ENCODE measurements at places on chromosomes 11 and 22.
A peak's percentile ranks its signal among the peaks of the same experiment; 100 is the strongest.

GRCh38 chr22:42343121-42343454 lies 72.6 kb upstream of the TCF20 start:
- DNase-seq = peak; percentile 30

DNA sequence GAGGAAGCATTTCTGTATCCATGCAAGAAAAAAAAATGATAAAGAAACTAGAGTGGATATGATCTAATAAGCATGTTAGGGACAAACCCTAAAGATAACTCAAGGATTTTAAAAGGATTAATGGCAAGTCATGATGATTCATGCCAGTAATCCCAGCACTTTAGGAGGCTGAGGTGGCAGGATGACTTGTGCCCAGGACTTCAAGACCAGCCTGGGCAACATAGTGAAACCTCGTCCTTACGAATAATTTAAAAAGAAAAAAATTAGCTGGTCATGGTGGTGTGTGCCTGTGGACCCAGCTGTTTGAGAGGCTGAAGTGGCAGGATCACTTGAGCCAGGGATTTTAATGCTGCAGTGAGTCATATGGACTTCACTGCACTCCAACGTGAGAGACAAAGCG lies 145.5 kb upstream of the BLID start:
- no peak for DNase-seq

DNA sequence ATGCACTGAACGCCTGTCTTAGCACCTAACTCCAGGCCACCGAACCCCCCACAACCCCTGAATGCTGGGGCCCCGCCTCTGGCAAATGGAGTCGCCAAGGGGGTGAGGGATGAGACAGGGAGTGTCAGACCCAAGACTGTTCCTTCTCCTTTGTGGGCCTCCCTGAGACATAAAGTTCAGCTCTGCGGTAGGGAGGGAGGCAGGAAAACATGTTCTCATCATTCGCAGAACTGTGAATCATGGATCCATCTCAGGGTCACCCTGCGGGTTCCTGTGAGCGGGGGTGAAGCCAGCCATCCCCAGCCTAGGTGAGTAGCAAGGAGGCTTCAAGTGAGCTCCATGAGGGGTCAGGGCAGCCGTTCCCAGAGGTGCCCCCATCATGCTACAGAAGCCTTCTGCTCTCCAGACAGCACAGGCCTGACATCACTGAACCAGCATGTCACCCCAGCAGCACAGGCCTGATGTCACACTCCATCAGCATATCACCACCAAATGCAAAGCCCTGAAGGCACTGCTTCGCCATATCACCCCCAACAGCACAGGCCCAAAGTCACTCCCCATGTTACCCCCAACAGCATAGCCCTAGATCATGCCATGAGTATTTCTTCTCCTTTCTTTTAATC lies 27.2 kb downstream of the TMPRSS6 start:
- peak; percentile 79 for DNase-seq

DNA sequence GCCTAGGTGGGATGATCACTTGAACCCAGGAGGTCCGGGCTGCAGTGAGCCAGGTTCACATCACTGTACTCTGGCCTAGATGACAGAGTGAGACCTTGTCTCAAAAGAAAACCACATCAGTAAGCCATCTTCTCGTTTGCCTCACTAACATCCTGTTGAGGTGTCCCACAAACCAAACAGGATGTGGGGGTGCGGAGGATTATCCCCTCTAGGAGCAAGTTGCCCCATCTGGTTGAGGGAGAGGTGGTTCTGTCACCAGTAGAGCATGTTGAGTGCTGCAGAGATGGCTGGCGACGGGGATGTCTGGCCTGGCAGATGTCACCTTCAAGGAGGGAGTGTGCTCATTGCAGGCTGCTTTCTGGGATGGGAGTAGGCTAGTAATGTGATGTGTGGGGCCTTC lies 72.4 kb downstream of the ZNRF3 start:
- DNase-seq = peak; percentile 92

DNA sequence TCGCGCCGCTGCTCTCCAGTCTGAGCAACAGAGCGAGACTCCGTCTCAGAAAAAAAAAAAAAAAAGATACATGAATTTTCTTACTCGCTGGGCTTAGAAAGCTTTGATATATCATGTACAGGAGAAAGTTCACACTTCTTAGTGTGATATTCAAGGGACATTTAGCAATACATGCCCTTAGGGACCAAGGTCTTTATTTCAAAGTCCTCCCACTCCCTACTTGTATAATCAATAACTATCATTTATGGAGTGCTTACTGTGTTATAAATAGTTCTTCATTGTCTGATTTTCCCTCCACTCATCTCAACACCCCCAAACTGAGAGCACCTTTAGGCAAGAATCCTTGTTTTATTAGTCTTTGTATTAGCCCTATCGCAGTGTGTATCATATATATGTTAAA lies 103.3 kb downstream of the UVRAG start:
- DNase-seq = no peak

- DNase-seq = no peak
These were observed 244.5 kb upstream of the MPPED2 start for GRCh38 chr11:30830681-30831080.

DNA sequence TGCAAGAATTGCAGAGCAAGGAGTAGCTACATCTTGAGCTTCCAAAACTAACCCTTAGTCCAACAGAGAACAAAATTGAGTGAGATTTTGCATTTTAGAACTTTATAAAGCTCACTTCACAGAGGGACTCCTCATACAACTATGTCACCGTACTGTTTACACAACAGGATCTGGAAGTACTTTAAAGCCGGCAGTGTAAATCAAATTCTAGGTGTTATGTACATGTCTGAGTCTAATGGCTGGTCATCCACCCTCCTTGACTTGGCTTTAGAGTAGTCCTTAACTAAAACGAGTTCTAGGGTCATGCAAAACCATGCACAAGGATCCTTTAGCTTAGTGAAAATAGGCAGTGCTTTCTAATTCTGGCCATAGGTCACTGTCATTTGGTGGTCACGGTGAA lies 23.5 kb downstream of the IRAG1 start:
- DNase-seq = no peak

- DNase-seq = no peak
These were observed 7.2 kb downstream of the FLI1 start for GRCh38 chr11:128701086-128701485.

GRCh38 chr11:69862797-69863543 lies 43.8 kb upstream of the FGF3 start:
- DNase-seq = no peak

GRCh38 chr11:95702526-95702925 lies 87.1 kb downstream of the FAM76B start:
- no peak for DNase-seq

DNA sequence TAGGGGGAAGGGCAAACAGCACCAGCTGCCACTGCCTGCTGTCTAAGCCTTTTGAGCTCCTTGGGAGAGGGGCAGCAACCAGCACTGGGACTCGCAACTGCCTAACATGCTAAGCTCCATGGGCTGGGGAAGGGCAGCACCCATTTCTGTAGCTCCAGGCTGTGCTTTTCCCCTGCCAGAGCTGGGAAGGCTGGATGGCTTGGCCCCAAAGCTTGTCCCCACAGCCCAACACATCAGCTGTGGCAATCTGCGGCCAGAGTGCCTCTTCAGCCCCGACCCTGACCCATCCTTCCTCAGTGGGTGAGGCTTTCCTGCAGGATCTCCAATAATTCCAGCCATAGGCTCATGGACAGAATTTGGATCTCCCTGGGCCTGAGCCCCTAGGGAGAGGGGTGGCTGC lies 551.3 kb downstream of the TMEM135 start:
- no peak for DNase-seq

GRCh38 chr11:91972665-91973266 lies 251.9 kb upstream of the FAT3 start:
- DNase-seq = no peak

DNA sequence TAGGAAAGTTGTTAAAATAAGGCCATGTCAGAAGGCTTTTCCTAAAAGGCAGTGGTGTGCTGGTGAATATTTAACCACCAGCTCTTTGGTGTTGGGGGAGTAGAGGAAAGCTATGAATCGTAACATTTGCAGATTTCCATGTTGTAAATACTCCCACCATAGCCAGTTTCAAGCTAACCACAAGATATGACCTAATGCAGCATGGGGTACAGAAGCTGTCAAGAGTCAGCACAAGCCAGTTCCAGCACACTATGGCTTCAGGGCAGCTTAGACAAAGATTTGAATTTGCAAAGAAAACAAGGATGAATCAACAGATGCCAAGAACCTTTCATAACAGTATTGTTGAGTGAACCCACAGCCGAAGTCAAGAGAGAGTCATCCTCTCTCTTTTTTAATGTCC lies 40.0 kb downstream of the COMMD9 start:
- DNase-seq = no peak

DNA sequence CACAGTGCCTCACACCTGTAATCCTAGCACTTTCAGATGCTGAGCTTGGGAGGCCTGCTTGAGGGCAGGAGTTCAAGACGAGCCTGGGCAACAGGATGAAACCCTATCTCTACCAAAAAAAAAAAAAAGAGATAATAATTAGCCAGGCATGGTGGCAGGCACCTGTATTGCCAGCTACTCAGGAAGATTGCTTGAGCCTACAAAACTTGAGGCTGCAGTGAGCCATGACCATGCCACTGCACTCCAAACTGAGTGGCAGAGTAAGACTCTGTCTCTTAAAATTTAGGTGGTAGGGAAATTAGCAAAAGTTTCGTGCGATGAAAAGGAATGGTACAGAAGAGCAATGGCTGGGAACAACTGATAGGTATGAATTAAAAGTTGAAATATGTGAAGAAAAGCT lies 18.0 kb downstream of the ST13 start:
- DNase-seq = no peak

- no peak for DNase-seq
These were observed 14.9 kb downstream of the ZNF74 start for GRCh38 chr22:20408891-20409290.

- no peak for DNase-seq
These were observed at the start of gene ZNF280A for GRCh38 chr22:22520020-22520656. ZNF280A (minus strand) TSS chr22:22520270; CDS start chr22:22515630, 4,640 bp downstream.

DNA sequence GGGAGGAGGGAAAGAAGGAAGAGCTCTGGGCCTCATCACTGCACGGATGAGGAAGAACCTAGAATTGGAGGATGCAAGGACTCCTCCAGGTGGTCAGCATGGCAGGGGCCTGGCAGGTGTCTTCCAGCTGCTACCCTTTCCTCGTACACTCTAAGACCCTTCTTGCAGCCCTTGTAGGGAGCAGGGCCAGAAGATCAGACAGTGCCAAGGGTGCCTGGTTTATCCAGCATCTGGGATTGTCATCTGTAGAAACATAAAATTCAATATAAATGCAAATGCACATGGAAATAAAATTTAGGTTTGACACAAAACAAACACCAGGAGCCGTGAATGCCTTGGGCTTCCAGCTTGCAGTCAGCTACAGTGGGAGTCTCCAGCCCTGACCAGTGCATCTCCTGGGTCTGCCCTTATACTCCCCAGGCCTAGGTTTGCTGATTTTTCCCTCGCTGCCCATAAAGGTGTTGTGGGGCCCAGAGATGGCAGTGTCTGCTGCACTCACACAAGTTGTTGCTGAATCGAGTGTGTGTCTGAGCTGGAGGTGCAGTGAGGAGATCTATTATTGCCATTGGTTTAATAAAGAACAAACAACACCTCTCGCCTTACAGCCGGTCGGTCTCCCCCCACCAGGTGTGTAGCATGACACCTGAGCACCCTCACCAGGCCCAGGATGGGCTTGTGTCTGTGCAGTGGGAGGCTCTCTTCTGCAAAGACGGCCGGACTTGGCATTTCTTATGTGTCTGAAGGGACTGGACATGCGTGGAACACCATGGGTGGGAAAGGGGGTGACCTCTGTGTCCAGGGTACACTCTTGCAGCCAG lies 87.1 kb downstream of the BCR start:
- DNase-seq = no peak

DNA sequence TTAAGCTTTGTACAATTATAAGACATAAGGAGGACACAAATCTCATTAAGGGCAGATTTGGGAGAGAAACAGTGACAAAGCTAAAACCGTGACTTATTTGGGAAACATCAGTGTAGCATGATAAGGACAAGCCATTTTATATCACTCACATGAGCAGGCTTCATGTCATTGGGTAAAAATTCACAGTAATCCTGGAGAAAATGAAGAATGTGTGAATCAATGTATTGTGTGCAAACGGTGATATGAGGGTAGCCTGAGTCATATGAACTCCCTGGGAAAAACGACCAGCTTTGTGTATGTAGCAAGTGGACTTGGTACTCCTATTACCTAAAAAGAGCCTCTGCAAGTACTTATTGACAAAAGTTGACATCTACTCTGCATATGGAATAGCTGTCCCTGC lies 6.0 kb upstream of the TRIM34 start:
- DNase-seq = no peak

GRCh38 chr22:22918297-22918965 lies 30.8 kb downstream of the IGLL5 start:
- DNase-seq = no peak

- no peak for DNase-seq
These were observed 25.3 kb downstream of the C11orf58 start for GRCh38 chr11:16763746-16764145.

GRCh38 chr11:1116104-1116503 lies 41.4 kb downstream of the MUC2 start:
- DNase-seq = no peak

- no peak for DNase-seq
These were observed 114.4 kb downstream of the SLC1A2 start for GRCh38 chr11:35304900-35305460.

DNA sequence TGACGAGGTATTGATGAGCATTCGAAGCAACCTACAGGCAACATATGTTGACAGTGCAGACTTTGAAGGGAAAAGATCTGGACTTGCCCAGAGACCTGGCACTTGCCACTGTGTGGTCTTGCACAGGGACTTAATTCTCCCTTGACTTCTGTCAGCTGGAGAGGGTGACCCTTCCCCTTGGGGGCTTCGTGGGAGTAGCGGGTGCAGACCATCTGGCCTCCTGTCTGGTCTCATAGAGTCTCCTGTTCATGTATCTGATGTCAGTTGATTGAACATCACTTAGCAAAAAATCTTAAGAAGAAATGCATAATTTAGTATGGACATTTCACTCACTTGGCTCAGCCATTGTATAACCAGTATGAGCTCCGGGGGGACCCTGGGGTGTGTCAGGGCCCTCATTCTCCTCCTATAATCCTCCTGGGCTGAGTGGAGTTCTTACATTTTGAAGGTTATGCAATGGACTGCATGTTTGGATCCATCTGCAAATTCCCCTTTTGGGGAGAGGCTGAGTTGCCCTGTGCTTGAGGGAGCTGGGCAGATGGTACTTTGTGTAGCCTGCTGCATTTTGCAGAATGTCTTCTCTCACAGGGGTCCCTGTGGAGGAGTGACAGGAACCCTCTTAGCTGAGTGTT lies 13.0 kb downstream of the BCR start:
- no peak for DNase-seq
